ENCODE measurements at places on chromosomes 2 and 18.

DNA sequence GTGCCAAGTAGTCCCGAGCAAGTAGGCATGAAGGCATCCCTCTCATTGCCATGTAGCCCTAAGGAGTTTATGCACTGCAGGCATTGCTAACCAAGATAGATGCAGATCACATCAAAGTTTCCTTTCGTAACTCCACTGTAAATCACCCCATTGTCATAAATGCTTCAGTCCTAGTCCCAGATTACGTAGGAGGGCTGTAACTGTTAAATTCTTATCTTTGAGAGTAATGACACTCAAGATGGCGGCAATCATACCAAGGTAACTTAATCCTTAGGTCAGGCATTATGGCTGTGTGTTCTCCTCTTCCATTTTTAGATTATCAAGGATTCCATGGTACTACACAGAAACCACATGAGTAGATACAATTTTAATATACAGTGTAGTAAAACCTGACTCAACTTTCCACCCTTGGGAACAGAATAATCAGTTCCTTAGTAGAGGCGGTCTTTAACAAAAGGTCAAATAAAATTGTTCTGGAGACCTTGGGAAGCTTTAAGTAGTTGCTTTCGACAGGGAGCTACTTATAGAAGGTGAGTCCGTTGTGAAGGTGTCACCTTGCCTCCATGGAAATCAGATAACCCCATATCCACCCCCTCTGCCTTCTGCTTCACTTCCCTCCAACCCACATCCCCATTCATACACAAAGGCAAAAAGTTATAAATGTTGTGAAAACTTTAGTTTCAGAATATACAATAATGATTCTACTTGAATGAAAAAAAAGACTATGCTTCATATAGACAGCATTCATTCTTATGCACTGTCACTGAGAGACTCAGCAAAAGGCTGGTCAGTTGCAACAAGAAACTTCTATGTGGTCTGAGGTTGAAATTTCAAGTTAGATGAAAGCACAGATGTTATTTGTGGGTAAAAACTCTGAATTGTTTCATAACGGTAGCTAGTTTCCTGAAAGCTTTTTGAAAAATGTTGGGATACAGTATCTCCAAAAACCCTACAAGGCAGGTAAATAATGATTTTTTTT, 64.8 kb upstream of the GALNT5 start:
- DNase-seq, result no peak

DNA sequence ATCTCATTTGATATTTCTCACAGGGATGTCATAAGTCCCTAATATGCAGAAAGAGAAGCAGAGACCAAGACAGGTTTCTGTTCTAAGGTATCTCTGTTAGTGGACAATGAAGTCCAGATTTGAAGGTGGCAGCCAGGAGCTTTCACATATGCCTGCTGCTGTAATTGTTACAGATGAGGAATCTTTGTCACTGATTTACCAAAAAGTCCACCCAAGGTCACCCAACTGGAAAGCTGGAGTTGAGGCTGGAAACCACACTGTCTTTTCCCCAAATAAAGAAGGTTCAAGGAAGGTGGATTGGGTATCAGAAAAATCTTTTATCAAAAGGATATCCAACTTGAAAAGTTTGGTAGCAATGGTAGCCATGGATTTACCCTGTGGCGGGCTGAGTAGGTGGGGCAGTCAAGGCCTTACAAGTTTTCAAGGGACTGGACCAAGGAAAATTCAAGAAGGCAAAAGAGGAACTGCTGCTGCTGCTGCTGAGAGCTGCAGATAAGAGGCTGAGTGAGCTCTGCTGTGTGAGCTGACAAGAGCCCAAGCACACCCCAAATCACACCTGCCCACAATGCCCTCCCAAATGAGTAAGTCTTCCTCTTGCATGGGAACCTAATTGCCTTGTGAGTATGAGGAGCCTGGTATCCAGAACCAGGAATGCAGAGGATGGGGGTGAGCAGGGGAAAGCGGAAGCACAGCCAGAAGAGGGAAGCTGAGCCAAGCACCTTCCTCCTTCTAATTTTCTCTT, 241.2 kb downstream of the ANAPC1 start:
- DNase-seq, result peak; percentile 47

DNA sequence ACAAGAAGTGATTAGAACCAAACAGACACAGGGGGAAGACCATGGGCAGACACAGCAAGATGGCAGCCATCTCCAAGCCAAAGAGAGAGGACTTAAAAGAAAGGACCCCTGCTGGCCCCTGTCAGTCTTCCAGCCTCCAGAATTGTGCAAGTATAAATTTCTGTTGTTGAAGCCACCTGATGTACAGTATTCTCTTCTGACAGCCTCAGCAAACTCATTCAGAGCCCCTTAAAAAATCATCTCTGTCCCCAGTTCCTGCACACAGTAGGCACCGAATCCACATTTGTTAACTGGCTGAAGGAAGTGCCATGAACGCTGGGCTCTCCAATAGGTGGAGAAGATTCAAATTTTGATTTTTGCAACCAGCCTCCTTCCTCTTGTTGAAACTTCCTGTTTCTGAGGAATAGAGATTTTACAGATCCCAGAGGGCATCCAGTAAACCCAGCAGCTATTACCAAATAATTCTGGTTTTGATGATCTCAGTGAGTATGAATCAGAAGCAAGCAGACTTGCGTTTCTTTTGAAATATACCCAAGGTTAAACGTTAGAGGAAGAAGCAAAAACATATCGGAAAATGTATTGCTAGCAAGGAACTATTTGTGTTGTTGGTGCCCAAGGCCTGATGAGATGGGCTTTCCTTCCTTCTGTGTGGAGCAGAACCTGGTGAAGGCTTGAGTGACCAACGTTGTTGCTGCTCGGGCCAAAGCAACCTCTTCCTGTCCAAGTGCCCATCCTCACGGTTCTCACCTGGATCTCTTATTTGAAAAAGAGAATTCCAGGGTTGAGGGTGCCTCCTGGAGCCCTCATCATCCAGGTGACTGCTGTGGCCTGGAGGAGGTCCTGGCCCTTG, 47.7 kb upstream of the PLB1 start:
- peak; percentile 88 for DNase-seq

GRCh38 chr2:104982111-104982510, 55.8 kb upstream of the MRPS9 start:
- no peak for DNase-seq

DNA sequence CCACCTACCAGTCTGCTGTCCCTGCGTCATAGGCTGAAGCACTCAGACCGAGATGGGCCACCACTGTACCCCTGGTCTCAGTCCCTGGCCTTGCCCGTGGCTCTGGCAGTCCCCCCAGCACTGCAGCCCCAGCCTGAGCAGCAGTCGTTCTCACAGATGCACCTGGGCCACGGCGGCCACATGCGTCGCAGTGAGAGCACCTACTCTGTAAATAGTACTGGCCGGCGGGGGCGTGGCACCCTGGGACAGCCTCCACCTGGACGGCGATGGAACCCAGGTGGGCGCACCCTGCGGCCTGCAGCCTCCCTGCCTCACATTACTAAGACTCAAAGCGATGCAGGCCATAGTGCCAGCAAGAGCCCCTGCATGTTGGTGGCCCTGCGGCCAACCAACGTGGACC, 198.8 kb downstream of the NAPG start:
- DNase-seq, result no peak

DNA sequence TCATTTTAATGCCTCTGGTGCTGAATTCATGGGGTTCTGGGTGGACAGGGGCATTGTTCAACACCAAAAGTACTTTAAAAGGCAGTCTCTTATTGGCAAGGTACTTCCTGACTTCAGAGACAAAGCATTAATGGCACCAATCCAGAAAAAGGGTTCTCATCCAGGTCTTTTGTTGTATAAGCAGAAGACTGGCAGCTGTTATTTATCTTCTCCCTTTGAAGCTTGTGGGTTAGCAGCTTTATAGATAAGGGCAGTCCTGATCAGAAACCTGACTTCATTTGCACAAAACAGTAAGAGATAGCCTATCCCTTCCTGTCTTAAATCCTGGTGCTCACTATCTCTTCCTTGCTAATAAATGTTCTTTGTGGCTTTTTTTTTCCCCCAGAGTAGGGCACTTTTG, 68.8 kb downstream of the VPS54 start:
- no peak for DNase-seq

GRCh38 chr2:176130147-176130956, 847 bp downstream of the HOXD8 start:
- DNase-seq, result no peak

DNA sequence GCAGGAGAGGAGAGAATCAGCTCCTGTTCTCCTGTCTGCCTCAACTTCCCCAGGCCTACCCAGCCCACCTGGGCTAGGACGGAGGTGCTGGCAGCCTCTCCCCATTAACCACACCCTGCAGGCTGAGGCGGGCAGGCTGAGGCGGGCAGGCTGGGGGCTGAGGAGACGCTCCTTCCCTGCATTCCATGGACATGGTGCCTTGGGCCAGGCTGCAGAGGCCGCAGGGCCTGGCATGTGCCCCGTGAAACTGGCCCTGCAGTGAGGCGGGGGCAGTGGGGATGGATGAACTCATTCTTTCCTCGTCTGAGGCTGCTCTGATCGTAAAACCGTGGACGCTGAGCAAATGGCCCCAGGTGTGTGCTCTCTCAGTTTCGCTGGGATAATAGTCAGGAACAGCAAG, 84.7 kb upstream of the LAPTM4A start:
- DNase-seq, result no peak

DNA sequence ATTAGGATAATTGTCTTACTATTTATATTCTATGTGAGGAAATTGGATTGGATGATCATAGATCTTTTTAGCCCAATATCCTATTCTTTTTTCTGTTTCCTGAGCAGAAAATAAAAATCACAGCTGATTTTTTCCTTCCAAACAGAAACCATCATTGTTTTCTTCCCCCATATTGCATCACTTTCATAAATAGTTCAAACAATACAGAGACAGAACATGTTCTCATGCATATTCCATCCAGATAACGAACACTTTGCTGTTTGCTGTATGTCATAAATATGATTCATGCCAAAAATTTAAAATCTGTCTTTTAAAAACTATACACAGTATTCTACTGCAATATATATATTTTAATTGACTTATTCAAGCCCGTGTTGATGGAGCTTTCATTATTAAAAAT, 22.0 kb upstream of the RALBP1 start:
- no peak for DNase-seq

- DNase-seq, result no peak
Measured at GRCh38 chr2:161956738-161957137, 117.3 kb downstream of the DPP4 start.

Data from NCI-H226 (cell line).